ENCODE measurements at places on chromosomes 13 and 19.

- no peak for DNase-seq
Observed at GRCh38 chr13:107157271-107157670, 589.3 kb upstream of the ARGLU1 start.

DNA sequence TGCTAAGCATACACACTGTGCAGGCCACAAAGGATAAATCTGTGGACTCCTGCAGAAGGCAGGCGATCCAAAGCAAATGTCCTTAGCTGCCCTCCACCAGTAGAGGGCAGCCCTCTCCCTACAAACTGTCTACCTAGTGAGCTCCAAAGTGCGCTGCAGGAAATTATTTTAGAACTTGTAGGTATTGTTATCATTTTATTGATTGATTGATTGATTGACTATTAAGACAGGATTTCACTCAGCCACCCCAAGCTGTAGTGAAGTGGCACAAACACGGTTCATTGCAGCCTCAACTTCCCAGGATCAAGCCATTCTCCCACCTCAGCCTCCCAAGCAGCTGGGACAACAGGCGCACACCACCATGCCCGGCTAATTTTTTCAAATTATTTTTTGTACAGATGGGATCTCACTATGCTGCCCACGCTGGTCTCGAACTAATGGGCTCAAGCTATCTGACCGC, 37.3 kb downstream of the RNF6 start:
- DNase-seq = peak; percentile 21

- no peak for DNase-seq
Observed at GRCh38 chr13:54913668-54914067, 1885.1 kb downstream of the OLFM4 start.

GRCh38 chr19:50679177-50680125, 30.2 kb downstream of the C19orf81 start:
- peak; percentile 18 for DNase-seq

- no peak for DNase-seq
Observed at GRCh38 chr13:33312150-33312860, 26.8 kb upstream of the STARD13 start.

- no peak for DNase-seq
Observed at GRCh38 chr13:45933203-45933908, 81.8 kb upstream of the SIAH3 start.

DNA sequence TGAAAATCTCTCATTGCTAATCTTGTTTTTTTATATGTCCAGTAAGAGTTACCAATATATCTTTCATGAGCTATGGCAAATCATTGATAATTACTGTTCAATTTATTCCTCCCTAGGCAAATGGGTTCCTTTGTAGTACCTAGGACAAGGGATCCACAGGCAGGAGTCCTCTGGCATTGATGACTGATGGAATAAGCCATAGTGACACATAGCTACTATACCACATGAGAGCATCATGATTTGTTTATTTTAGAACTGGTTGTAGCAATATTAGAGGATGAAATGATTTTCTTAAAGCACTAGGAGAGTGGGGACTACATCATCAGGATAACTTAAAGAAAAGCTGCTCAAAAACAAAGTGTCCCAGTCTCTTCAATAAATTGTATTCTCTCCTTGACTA, 21.7 kb upstream of the MAB21L1 start:
- DNase-seq = no peak

- DNase-seq = no peak
Observed at GRCh38 chr19:18629166-18630088, 7.4 kb upstream of the KLHL26 start.

DNA sequence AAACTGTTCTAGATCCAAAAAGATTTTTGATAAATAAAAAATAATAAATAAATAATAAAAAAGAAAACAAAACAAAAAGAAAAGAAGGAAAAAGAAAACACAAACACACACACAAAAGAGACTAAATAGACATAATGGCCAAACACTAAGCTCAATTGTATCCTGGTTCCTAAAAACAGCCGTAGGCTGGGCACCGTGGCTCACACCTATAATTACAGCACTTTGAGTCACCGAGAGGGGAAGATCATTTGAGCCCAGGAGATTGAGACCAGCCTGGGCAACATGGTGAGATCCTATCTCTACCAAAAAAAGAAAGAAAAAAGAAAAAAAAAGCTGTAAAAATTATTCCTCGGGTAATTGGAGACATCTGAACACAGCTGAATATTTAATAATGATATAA, 8.9 kb downstream of the ETHE1 start:
- no peak for DNase-seq

- no peak for DNase-seq
Observed at GRCh38 chr19:19133985-19134384, 4.3 kb downstream of the TMEM161A start.

Data from SHP77 treated with DMSO at 0.1 percent for 48 hours (cell line).